ENCODE measurements at places on chromosomes 3 and 15. TPM values are rescaled to one million over a fixed set of nuclear protein-coding genes. Genes with fewer than 3 reads are reported as not detected.

GRCh38 chr3:176969066-176969465 is 228.2 kb downstream of the TBL1XR1 start:
- H3K4me1 ChIP-seq = no peaks in the 10 kb centered on the region
- no peaks in the 10 kb centered on the region for H3K36me3 ChIP-seq
- H3K27me3 ChIP-seq = no peaks in the 10 kb centered on the region

DNA sequence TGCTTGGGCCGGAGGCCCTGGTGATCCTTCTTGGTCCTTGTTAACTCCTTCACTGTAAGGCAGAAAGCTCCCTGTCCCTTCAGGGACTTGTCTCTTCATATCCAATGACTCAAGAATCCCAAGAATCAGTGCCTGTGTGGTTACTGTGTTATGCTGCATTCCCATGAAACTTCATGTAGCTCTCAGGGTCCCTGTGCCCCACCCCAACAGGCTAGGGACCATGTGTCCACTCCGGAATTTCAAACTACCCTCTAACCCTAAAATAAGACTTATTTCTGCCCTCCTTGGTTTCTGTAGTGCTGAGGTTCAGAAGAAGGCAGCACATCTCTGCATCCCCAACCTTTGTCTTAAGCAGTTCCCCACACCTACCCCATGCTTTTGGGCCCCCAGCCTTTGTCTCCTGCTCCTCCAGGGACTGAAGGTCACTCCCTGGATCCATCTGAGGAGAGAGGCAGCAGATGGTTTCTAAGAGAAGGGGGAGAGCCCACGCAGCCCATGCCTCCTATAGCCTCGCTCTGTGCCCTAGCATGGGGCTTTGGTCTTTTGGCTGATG is 531 bp upstream of the MAP1A start:
- peak overlapping the region; percentile 100 for H3K27ac ChIP-seq
- peaks cover 49% of the 10 kb centered on the region for H3K4me1 ChIP-seq
- H3K36me3 ChIP-seq = peaks cover 23% of the 10 kb centered on the region
- peak overlapping the region; percentile 99 for H3K4me3 ChIP-seq
- DNase-seq = peak; percentile 51

GRCh38 chr3:141597931-141598330 is 111.1 kb downstream of the RASA2 start:
- H3K27me3 ChIP-seq = peaks cover 3% of the 10 kb centered on the region
- no peak overlapping the region for H3K27ac ChIP-seq
- peaks cover 47% of the 10 kb centered on the region for H3K36me3 ChIP-seq
- no peak overlapping the region for H3K4me3 ChIP-seq

The MST1R gene
- total RNA-seq = 8.6 TPM

The CLEC3B gene
- not detected for total RNA-seq

The A4GNT gene
- total RNA-seq = not detected

The LMOD3 gene
- total RNA-seq = not detected

The CIP2A gene
- total RNA-seq = 8.2 TPM

Measured in glutamatergic neuron (in vitro differentiated cells).